ENCODE measurements at places on chromosomes 2 and 18. TPM values are rescaled to one million over a fixed set of nuclear protein-coding genes. Genes with fewer than 3 reads are reported as not detected.

Gene POTEI
- not detected for total RNA-seq

Gene UNC80
- not detected for total RNA-seq

Gene FLACC1
- total RNA-seq, result 0.46 TPM

Gene DNAH7
- 0.82 TPM for total RNA-seq

Gene OSR1
- total RNA-seq, result 9.3 TPM

Gene IL1RN
- total RNA-seq, result 0.39 TPM
